Astrocyte of the spinal cord (primary cell): ENCODE measurements at places on chromosomes 16 and 17.

GRCh38 chr17:2266045-2266864, 37.3 kb downstream of the SMG6 start:
- DNase-seq: no peak

GRCh38 chr17:72150632-72151460, 30.0 kb downstream of the SOX9 start:
- no peak for DNase-seq

DNA sequence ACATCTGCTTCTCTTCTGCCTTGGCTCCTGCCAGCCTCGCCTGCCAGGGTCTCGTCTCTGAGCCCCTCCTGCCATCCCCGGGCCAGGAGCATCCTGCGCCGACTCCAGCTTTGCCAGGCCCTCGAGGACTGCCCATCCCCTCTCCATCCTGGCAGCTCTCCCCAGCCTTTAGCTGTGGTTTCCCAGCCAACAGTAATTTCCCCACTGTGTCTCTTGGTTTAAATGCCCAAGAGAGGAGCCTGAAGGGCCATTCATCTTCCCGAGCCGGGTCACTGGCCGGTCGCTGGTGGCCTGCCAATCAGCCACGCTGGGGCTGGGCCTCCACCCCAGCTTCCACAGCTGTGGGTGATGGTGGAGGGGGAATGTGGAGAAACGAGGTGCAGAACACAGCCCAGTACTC, 47.8 kb downstream of the MRC2 start:
- no peak for DNase-seq

DNA sequence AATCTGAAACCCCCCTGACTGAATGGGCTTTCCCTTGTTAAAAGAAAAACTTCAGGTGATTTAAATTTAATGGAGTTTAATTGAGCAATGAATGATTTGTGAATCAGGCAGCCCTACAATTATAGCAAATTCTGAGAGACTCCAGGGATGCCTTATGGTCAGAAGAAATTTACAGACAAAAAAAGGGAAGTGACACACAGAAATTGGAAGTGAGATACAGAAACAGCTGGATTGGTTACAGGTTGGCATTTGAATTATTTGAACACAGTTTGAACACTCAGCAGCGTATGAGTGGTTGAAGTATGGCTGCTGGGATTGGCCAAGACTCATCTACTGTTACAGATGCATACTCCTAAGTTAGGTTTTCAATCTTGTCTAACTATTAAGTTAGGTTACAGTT, 19.0 kb upstream of the CPHXL start:
- no peak for DNase-seq

GRCh38 chr17:64244165-64244564, 18.9 kb downstream of the TEX2 start:
- no peak for DNase-seq

GRCh38 chr17:5950878-5951277, 119.3 kb upstream of the WSCD1 start:
- no peak for DNase-seq

DNA sequence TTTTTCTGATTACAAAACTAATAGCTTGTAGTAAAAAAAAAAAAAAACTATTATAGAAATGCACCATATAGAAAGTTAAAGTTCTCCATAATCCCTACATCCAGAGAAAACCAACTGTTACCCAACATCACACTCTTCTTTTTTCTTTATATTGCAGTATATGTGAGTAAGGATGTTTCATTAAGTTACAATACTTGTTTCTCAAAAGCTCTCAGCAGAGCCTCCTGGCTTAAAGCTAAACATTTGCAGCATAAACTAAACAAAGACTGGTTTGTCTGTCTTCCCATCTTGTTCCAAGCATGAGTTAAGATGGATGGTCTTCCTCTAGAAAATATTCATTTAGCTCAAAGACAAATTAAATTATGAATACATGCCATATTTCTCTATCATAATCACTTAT, 25.2 kb downstream of the GRB2 start:
- DNase-seq: no peak

DNA sequence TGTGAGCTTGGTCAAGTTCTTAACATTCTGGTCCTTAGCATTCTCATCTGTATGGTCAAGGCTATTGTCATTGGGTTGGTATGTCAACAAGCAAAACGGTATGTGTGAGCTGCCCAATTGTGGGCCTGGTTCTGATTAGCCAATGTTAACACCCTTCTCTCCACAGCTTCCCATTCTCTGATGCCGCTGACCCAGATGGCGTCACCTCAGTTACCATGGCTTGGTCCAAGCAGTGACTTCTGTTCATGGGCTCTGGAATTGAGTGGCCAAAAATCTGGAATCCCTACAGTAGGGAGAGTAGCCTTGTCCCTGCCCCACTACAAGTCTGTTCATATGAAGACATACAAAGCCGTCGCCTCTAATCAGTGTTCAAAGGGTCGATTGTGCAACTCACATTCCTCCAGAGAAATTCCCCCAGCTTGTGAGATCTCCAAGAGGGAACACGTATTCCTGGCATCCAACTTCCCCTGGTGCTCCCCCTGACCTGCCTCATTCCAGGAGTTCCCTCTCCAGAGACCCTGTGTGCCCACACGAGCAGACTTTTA, 15.8 kb downstream of the TMEM98 start:
- DNase-seq: no peak

DNA sequence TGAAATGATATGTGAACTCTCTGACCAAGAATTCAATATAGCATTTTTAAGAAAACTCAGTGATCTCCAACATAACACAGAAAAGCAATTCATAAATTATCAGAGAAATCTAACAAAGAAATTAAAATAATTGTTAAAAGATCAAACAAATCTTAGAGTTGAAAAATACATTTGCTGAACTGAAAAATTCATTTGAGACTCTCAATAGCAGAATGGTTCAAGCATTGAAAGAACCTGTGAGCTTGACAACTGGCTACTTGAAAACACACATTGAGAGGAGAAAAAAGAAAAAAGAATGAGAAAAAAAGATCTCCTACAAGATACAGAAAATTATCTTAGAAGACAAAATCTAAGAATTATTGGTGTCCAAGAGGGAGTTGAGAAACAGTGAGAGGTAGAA, 203.5 kb downstream of the CEP112 start:
- no peak for DNase-seq

GRCh38 chr16:78102865-78103264, 3.4 kb downstream of the WWOX start:
- DNase-seq: no peak

DNA sequence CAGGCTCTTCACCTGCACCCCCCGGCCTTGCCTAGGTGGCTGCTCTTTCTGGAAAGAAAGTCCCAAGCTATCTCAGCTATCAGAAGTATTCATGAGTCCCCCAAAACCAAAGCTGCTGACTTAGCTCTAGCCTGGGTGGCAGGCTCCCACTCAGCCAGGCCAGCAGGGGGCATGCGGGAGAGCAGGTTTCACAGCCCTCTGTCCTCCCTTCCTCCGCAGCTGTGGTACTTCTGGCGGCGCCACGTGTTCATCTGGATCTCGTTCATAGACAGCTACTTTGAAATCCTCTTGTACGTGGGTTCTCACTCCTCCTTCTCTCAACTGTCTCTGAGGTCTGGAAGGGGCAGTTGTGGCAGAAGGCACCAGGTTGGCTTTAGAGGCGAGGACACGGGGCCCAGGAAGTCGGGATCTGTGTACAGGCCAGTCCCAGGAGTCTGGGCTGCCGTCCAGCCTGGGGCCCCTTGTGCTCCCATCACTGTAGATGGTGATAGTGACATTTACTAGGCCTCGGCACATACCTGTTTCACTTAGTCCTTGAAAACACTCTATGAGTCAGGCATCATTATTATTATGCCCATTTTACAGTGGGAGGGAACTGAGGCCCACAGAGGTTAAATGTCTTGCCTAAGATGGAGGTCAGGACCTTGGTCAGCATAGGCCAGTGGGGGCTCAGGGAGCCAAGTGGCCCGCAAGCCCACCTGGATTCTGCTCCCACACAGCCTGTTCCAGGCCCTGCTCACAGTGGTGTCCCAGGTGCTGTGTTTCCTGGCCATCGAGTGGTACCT, 12.9 kb downstream of the TRPV2 start:
- DNase-seq: no peak

GRCh38 chr16:89316701-89317100, 99.2 kb downstream of the ZNF778 start:
- DNase-seq: no peak

GRCh38 chr17:80529104-80529903, 15.3 kb upstream of the RPTOR start:
- no peak for DNase-seq

DNA sequence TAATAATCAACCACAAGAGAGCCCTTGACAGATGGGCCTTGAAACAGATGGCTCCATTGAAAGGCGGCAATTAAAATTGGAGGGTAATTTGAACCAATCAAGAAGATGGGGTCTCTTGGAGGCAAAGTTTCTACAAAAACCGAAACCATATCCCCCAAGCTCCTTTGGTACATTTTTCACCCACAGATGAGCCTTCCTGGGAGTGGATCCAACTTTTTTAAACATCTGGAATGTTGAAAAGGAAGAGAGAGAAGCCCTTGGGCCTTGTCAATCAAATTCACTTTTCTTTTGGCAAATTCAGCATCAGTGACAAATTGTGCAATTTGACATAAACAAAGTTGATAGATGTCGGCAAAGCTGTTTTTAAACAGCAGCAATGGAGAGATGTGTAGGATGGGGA, 13.2 kb upstream of the NUP93 start:
- DNase-seq: no peak

GRCh38 chr17:47218896-47219430, 9.8 kb downstream of the MYL4 start:
- no peak for DNase-seq

DNA sequence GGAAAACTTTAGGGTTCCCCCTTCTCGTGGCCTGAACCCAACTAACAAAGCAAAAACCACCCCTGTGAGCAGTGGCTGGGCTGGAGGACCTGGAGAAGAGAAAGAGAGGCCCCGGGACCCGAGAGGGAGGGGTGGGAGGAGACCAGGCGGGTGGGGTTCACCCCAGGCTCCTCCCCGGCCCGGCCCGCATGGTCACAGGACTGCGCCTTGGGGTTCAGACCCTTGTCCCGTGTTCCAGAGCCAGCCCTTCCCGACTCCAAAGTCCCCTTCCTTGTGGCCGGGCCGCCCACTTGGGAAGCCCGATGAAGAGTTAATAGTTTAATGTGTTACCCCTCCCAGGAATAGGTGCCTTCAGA, 852 bp downstream of the MARVELD3 start:
- DNase-seq: no peak

DNA sequence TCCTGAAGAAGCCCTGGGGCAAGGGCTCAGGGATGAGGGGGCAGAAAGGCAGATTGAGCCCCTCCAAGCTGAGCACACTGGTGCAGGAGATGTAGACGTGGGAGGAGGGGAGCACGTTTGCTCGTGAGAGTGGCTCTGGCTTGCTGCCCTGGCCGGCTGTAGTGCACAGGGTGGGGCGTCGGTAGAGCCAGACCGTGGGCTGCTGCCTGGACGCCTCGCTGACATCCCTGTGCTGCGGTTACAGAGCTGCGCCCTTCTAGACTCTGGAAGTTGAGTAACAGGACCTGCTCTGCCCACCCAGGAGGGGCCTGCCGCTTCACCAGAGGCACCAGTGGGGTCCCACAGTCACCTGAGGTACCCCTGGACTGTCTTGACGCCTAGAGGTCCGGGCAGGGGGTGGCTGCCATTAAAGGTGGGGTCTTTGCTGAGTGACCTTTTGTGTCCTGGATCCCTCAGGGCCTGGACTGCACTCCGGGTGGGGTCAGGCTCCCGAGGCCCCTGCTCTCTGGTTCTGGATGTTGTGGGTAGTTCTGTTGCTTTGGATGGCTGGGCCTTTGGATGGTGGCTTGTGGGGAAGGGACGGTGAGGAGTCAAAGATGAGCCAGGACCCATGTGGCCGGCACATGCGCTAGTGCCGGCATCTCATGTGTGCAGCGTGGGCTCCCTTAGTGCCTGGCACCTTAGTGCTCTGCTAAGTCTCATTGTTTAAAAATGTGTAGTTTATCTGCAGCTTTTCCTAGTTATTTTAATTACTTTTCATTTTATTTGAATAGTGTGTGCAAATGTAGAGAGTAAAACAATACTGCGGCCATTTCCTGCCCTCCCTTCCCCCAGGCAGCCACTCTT, 41.7 kb downstream of the PGS1 start:
- DNase-seq: no peak

DNA sequence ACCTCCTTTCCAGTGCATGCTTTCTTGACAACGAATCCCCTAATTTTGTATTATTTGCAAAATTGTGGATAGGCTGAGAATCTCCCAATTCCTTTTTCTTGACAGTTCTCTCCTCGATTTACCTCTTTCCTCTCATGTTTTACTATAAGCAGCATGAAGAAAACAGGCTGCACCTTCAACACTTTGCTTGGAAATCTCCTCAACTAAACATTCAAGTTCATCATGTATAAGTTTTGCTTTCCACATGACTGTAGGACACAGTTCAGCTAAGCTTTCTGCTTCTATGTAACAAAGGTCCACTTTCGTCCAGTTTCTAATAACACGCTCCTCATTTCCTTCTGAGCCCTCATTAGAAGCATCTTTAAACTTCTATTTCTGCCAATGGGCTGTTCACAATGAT, 199.0 kb upstream of the NLRP1 start:
- no peak for DNase-seq

DNA sequence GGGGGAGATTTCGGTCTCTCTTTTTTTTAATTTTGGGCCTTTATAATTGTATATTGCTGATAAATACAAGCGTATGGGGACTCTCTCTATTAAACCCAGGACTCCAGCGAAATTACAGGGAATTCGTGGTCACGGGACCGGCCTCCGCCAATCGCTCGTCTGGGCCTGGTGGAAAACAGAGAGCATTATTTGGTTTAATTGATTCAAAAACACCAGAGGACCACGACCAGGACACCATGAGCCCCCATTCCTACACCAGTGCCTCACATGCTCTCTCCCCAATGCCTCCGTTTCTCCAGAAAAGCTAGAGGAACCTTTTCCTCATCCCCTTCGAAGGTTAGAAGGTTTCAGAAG, at the start of gene HOXB2:
Gene HOXB2, minus strand, starts transcription at position 88 of the 354 bp plus-strand sequence. CDS start 198 bp downstream, outside the sequence.
- DNase-seq: peak; percentile 81

DNA sequence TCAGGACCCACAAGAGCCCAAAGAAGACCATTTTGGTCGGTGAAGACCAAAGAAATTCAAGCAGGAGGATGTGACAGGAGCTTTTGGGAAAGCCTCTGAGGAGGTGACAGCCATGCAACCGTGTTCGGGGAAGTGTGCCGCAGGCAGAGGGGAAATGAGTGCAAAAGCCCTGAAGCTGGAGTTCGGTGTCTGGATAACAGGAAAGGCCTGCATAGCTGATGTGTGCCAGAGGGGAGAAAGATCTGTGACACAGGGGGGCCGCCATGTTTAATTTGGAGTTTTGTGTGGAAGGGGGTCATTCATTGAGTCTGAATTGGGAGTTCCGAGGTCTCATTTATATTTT, 870 bp upstream of the ZC3H7A start:
- DNase-seq: no peak

- no peak for DNase-seq
Measured at GRCh38 chr16:57016301-57016700, 26.9 kb downstream of the NLRC5 start.
